ENCODE measurements at places on chromosomes 2 and 18.

DNA sequence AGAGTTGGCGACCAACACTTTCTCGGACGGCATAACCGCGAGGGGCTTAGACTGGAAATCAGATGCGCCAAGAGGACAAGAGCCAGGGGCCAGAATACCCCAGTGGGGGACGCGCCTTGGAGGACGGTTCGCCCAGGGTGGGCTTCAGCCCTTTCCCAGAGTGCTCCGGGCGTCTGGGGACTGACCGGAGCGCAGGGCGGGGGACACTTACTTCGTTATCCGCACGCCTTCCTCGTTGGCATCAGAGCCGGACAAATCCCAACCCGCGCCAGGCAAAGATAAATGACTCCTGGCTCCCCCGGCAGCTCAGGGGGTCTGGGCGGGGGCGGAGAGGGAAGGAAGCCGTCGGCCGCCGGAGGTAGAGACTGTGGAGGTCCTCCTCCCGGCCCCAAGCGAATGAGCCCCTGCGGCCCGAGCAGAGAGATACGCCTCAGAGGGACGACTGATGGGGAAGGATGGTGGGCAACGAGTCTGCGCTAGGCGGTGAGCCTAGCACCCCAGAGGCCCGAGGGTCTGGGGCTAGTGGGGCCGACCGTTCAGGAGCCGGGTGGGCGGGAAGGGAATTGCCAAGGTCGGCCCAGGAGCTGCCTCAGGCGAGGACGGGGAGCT, 4.7 kb upstream of the SATB2 start:
- no peak for DNase-seq

DNA sequence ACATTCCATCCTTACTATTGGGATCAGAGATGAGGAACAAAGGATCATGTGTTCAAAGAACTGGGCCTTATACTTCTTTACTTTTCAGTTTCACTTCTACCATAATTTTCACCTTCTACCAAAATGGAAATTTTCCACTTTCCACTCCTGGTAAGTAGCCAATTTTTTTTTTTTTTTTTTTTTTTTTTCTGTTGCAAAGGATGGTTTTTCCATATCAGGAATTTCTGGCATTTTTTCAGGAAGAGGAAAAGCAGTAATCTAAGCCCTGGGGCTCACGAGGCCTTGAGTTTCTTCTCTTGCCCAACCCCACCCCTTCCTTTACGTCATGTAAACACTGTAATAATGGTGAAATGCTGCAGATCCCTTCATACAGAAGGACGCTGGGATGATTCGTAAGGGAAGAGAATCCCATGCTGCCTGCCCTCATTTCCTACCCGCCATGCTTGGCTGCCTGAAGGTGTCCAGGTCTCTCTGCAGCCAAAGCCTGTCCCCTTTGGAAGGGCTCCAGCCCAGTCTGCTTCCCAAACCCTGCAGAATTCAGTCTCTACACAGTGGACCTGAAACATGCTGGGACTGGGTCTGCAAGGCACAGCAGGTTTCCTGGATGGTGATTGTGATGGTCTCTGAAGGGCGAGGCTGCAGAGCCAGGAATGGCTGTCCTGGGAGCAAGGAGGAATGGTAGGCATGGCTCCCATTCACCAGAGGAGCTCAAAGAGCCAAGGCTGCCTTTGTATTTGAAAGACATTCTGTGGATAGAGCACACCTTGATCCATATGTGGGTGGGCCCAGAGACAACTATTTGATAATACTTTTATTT, 57.0 kb downstream of the EFR3B start:
- no peak for DNase-seq

- peak; percentile 40 for DNase-seq
Measured at GRCh38 chr2:239833269-239834109, 191.7 kb downstream of the NDUFA10 start.

DNA sequence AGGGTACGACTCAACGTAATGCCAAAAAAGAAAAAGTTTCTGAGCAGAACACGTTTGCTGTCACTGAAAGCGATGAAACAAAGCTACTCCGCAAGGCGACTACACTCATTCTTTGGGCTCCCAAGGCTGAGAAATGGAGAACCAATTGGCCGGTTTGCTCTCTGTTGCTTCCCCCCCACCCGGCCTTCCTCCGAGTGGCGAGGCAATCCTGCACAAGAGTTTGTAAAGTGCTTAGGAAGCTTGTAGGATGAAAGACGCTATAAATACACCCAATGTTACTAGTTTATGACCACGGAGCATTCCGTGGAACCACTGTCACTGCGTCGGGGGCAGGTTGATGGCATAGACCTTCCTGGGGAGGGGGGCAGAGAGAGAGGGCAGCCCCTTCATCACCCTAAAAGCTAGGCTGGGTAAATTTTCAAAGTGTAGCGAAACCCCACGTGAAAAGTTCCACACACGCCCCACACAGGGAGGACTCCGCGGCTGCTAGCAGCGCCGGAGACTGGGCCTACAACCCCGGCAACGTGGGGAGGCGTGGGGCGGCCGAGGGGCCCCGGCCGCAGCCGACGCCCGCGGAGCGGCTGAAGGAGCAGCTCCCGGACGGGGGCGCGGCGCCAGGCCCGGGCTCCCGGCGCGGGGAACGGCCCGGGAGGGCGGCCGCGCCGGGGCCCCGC, 915 bp downstream of the CUL3 start:
- DNase-seq = no peak

DNA sequence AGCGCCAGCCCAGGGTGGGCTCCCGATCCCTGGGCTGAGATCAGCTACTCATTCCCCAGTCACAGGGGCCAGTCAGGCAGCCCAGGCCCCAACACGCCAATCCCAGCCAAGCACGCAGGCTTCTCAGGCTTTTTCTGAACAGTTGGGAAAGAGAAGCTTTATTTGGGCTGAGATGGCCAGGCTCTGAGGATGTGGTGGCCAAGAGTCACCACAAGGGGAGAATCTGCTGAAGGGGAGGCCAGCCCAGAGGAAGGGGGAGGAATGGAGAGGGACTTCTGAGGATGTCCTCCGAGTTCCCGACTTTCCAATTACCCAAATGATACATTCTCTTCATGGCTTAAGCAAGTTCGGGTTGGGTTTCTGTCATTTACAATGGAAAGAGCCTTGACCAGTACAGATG, 2.8 kb upstream of the DIPK1C start:
- no peak for DNase-seq

DNA sequence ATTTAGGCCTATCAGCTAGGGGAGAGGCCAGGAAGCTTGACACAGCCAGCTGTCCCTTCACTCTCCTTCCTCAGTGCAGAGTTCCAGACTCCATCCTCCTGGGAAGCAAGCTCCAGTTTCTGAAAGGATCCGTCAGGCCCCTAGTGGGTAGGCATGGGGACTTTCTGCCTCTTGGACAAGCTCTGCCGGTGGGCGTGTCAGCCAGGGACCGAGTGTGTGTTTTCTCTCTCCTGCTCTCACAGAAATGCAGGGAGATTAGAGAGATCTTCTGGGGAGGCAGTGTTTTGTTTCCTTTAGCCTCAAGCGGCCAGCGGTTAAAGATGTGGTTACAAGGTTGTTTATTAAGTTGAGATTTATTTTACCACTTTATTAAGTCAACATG, 29.9 kb upstream of the OTOS start:
- no peak for DNase-seq

- no peak for DNase-seq
Measured at GRCh38 chr18:44803019-44803650, 122.4 kb downstream of the SETBP1 start.

GRCh38 chr2:2587354-2587753, 256.3 kb upstream of the MYT1L start:
- DNase-seq = no peak

DNA sequence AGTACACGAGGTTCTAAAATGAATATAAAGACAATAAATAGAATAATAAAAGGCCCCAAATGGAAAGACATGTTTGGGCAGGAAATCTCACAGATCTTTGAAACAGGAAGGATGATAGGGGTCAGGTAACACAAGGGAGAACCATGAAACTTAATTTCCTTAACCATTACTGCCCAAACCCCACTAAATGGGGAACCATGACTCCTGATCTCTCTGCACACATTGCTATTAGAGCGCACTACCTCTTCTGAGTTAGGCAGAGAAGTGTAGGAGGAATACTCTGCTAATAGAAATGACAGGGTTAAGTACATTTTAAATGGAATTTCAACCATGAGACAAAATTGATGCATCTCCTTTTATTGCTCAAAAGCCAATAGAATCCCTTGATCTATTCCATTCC, 213.7 kb upstream of the SETBP1 start:
- no peak for DNase-seq

DNA sequence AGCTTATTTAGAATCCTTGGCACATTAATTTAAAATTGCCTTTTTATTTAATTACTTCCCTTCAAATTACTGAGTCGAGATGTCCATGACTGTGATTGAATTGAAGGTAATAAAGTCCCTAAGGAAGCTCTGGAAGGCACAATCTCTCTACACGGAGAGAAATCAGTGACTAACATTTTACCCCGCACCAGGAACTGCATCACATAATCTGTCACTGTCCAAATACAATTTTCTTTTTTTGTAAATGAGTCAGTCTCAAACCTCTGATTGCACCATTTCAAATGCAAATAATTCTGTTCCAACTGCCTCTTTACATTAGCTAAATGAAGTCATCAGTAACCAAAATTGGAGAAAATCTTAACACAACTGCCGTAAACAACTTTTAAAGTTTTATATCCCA, 311.9 kb downstream of the CCDC178 start:
- no peak for DNase-seq

- no peak for DNase-seq
Measured at GRCh38 chr2:119513832-119514231, 10.5 kb downstream of the SCTR start.

- no peak for DNase-seq
Measured at GRCh38 chr2:47003641-47004427, 88.2 kb upstream of the MCFD2 start.

- no peak for DNase-seq
Measured at GRCh38 chr2:227834423-227834822, 20.8 kb downstream of the CCL20 start.

DNA sequence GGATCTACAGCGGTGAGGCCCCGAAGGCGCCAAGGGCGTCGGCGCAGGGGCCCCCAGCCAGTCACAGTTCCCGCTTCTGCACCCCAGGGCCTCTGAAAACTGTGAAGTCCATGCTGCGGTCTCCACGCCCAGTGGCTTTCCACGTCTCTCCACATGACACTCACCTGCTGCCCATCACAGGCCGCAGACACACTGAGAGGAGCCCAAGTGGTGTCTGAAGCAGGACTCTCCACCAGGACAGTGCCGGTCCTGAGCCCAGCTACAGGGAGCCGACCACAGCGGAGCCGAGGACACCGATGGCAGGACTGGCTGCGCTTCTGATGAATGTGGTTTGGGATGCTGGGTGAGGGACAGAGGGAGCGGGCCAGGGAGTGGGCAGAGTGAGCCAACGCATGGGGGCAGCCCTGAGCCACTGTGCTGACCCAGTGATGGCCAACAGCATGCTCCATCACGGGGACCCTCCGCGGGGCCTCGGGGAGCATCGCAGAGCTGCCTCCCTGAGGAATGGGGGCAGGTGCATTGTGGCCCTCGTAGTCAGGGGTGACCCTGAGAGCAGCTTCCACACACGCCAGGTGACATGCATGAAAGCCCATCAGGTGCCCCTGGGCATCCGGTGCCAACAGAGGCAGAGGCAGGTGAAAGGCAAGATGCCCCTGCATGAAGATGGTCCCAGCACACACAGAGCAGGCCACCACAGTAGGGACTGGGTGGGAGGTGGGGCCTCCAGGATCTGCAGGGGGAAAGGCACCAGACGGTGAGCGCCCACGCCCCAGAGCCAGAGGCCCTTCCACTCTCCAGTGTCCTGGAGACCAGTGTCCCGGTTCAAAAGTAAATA, 116.6 kb downstream of the HDAC4 start:
- DNase-seq = no peak

- DNase-seq = no peak
Measured at GRCh38 chr2:177429688-177430325, 37.2 kb downstream of the AGPS start.

DNA sequence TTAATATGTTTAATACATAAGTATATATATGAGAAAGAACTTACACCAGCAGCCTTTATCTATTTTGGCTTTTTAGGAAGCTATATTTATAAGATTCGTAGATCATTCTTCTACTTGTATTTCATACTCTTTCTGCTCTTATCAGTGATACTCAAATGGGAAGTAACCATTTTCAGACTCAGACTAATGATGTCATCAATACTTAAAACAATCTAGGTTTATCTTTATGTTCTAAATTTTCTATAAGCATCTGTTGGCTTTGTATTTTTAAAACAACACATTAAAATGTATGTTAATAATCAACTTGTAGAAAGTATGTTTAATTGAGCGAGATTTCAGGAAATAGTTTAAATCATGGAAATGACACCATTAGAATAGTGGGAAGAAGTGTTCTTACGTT, 50.9 kb upstream of the DYSF start:
- DNase-seq = no peak

DNA sequence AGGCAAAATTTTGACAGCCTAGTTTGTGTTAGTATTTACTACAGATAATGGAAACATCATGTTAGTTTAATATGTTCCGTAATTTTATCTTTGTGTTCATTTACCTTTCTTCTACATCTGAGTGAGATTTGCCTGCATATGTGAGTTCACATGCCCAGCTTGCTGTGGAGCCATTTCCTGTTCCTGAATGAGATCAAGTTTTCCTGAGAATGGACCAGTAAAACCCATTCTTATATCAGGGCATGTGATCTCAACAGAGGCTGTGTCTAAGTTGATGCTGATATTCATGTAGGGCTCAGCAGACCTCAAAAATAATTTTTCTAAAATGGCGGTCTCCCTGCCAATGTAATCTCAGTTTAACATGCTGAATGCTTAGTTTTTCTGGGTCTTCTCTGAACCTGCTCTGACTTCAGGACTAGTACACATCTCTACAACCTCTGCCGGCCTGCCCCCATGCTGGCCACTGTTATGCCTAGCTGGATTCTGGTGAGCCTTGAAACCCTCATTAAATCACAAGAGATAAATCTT, 1.0 kb downstream of the IL1A start:
- DNase-seq = no peak

GRCh38 chr18:65876310-65876709, 125.5 kb downstream of the CDH7 start:
- DNase-seq = no peak

- DNase-seq = no peak
Measured at GRCh38 chr18:43789234-43790000, 512.1 kb upstream of the SYT4 start.

DNA sequence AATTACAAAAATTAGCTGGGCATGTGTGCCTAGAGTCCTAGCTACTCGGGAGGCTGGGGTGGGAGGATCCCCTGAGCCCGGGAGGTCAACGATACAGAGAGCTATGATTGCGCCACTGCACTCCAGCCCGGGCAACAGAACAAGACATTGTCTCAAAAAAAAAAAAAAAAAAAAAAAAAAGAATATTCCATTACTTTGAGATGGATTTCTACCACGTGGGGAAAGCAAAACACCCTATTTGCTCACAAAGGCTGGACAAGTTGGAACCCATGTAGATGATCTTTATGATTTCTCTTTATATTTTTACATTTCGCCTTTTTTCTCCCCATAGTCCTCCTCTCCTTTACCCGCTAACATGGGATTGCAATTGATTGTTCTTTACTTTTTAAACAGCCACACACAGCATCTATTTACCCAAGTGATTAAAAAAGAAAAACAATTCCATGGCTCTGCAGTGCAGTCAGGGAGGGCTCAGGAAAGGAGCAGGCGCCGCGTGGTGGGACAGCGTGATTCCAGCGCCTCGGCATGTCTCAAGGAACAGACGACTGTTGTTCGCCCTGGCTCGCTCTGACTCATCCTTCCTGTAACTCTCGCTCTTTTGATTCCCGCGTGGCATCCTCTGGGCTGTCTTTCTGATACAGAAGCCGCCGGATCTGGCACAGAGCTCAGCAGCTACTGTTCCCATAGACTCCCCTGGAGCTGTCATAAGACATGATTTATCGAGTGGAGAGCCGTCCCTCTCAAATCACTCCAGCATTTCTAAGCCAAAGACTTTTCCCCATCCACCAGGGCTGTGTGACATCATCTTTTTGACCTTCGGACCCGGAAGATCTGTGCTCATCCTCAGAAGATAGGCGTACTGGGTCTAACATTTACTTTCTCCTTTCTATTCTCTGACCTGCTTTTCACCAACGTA, 230.4 kb upstream of the AGAP1 start:
- DNase-seq = peak; percentile 74

Measured in left forelimb (tissue), 1 donor.